ENCODE measurements at places on chromosomes 13 and 19.

DNA sequence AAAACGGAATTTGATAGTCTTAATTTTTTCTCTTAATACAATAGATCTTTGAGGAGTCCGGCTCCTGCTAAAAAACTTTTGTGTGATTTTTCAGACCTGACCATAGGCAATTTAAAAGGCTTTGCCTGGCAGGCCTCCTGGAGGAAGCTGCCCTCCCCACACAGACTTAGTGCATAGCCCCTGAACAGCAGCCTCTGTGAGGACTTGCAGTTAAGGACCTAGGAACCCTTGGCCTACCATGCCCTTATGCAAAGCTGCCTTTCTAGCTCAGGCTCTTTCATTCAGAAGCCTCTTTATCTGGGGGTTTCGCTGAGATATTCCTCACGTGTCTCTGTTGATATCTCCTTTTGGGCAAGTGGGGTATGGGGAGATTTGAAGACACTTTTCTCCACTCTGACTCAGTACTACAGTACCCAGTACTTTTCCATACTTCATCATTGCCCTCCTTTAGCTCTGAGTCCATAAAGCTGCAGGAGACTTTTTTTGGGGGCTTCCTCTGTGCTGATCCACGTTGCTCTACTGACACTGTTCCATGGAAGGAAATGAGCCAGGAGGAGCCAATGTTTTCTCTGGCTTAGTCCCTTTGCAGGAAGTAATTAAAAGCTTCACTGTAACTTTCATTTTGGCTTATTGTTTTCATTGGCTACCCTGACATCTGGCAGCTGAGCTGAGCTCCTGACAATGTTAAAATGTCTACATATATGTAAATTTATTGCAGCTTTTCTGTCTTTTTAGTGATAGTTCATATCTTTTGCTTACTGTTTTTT lies 283.1 kb downstream of the TDRD3 start:
- DNase-seq: no peak

DNA sequence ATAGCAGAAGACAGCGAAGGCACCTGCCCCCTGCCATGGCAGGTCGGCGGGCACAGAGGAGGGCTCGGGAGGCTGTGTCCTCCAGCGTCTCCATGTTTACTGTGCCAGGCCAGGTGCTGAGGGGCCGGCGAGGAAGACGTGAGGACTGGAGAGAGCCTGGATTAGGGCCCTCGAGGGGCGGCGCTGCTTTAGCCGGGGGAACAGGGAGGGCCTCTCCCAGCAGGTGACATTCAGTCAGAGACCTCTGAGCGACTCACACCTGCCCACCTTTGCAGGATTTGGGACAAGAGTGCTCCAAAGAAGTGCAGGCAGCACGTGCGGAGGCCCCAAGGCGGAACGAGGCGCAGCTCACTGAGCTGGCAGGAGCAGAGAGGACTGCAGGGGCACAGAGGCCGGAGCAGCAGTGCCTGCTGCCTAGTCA lies 17.6 kb downstream of the KDM4B start:
- DNase-seq: no peak

DNA sequence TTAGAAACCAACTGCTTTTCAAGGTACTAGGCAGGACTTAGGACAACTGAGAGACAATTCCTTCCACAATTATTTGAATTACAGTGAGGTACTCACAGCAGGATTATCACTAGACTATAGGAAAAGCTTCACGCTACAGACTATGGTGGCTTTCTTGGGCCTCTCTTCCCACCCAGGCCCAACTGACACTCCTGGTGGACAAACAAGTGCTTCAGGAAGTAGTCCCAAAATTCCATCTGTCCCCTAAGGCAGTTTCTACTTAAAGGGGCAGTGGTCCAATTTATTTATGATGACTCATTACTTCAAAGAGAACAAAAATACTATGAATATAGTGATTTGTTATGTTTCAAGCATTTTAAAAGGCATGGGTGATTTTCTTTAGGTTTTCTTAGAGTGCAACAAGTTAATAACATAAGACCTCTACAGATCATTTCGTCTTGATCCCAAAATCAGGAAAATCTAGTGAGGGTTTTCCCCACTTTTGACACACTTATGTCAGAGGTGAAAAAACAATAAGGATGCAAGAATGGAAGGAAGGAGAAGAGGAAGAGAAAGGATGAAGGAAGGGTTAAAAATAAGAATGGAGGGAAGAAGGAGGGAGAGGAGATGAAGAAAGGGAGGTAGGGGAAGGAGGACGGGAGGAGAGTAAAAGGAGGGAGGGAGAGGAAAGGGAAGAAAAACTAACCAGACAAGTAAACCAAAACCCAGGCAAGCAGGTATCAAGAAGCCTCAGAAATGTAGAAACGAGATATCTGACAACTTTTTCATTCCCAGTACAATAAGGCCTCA lies 100.7 kb downstream of the SERP2 start:
- no peak for DNase-seq

DNA sequence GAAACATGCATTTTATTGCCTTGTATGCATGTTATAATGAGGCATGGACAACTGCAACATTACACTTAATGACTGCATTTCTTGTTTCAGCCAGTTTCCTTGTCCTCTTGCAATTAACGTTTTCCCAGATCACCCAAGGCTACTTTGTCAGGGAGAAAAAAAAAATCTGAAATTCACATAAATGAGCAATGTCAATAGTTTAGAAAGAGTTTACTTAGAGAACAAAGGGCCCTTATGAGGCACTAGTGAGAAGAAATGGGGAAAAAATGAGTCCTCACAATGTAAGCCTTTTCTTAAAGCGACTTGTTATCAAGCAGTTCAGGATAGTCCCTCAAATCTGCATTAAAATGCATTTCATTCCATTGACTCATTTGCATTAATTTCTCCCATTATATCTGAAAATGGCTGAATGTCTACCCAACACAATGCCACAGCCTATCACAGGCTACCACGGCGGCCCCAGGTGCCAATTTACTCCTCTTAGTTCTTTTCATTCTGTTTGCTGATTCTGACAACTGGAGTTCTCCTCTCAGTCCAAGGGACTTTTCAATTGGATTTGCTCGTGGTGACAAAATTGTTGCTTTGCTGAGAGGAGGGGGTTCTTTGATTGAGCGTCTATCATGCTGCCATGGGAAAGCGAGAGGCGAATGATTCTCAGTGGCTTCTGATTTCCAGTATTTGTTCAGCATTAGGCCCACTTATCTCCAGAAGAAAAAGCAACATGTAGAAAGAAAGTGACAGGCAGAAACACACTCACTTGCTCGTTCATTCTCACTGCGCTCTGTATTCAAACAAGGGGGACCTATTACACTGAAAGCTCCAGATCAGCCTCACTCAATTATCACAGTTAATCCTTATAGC lies 107.1 kb downstream of the DACH1 start:
- no peak for DNase-seq

DNA sequence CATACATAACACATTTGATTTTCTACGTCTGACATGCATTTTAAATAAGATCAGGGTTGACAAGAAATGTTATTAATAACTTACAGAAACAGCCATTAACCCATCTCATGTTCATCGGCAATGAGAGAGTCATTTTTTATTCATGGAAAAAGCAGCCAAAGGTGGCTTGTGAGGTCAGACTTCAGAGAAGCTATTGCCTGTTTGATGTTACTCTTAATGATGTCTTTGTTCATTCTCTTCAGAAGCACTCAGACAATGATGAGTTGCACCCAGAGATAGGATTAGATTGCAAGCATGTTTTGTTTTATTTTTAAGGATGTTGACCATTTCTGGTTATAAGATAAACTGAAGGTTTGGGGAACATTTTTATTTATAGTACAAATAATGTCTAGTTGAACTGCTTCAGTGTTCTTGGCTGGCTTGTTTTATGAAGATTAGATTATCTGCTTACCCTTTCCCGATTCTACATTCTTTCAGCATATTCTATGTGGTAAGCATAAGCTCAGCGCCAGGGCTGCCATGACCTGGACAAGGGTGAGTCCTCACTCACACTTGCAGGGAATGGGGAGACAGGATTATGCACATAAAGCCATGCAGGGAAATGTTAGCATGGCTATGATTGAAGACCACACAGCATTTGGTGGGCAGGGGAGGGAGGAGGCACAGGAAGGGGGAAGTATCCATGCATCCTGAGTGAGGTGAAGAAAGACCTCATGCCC lies 288.1 kb downstream of the MTUS2 start:
- no peak for DNase-seq

- DNase-seq: no peak
These were observed 65.5 kb downstream of the DPY19L3 start for GRCh38 chr19:32471095-32471494.

- DNase-seq: no peak
These were observed 67.3 kb downstream of the ZAR1L start for GRCh38 chr13:32247887-32248286.

GRCh38 chr13:51370116-51370515 lies 30.6 kb downstream of the SERPINE3 start:
- DNase-seq: no peak

Data from T-helper 1 cell (primary cell).